ENCODE measurements at places on chromosomes 12 and 14.
A peak's percentile ranks its signal among the peaks of the same experiment; 100 is the strongest.

DNA sequence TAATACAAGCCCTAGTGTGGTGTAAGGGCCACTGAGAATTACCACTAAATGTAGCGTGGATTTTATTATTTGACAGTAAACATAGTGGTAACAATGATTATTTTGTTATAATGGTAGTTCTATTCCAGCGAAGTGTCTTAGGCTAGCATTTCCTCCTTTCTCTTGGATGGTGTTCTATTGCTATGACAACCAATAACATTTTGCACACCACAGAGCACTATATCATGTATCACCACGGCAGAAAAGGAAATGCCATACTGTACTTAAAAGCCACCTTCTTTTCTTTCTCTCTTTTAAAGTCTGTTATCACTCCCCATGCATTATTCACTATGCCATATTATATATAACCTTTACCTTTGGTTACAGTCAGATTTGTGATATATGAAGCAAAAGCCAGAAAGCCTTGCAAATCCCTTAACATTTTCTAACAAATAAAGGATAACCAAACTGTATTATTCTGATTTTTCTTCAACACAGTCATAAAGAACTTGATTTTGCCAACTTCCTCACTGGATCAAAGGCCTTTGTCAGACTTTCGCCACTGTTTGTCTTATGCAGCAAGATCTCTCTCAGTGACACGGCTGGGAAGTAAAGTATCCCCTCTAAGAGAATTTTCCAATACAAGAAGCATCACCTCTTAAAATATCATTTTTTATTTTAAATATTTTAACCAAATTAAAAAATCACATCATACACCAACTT lies 195.8 kb downstream of the FOXN3 start:
- 0 out of 2 replicates have a peak, but pooled peaks cover 8% of the 10 kb centered on the region for H3K36me3 ChIP-seq
- H3K27ac ChIP-seq, result no peak overlapping the region
- no peak overlapping the region for H3K4me3 ChIP-seq
- DNase-seq, result no peak

DNA sequence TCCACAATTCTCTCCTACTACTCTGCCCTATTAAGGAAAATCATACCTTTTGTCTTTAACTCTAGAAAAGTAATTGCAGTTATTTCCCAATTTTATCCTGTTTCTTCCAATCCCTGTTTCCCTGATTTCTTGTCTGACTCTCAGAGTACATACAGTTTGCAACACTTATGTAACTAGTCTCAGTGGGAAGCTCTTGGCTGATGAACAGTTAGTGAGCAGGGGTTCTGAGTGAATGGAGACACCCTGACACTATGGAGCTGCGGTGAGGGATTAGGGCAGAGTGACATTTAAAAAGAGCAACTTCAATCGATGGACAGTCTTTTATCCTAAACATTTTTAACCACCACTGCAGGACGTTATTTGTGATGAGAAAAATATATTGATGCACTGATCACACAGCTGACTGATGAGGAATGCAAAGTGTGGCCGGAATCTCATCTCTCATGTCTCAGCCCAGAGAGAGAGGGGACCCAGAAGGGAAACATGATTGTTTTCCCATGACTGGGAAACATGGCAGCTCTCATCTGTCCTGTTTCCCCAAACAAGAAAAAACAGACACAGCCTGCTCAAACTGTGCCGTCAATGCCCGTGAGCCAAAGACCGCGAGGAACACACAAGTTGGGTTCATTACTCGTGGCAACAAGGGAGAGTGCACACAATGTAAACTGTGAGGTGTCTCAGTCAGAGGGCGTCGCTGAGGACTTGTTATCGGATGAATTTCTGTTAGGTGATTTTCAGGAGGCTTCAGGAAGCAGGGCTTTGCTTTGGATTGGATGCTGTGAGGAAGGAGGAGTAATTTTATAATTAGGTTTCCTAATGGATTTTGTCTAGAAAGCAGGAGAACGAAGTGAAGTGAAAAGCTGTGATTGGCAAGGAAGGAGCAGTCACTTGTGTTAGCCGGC lies 5.2 kb upstream of the SLC6A13 start:
- no peak overlapping the region for H3K4me3 ChIP-seq
- no peak for DNase-seq
- no peaks in the 10 kb centered on the region for H3K27me3 ChIP-seq
- H3K27ac ChIP-seq, result no peak overlapping the region

- no peak overlapping the region for H3K27ac ChIP-seq
- no peak overlapping the region for H3K4me3 ChIP-seq
- no peaks in the 10 kb centered on the region for H3K36me3 ChIP-seq
- no peak for DNase-seq
- H3K4me1 ChIP-seq, result no peaks in the 10 kb centered on the region
Observed at GRCh38 chr12:25501549-25501948, 51.5 kb downstream of the LMNTD1 start.

DNA sequence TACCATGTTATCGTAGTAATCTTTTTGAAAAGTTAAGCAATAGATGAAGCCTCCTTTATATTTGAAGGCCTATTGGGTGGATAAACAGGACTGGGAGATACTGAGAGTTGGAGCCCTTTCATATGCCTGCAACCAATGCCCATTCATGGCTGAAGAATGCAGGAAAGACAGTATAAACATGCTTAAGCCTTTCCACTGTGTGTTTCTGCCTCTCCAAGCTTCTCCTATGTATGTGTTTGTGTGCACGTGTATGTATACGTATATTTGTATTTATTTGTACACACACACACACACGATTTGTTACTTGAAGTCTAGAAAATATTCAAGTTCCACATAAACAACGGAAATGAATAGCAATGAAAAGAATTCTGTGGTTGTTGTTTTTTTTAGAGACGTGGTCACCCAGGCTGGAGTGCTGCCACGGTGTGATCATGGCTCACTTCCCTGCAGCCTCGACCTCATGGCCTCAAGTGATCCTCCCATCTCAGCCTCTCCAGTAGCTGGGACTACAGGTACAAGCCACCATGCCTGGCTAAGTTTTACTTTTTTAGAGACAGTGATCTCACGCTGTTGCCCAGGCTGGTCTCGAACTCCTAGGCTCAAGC lies 1453.5 kb downstream of the AACS start:
- no peak for DNase-seq
- no peaks in the 10 kb centered on the region for H3K36me3 ChIP-seq
- H3K27me3 ChIP-seq, result no peaks in the 10 kb centered on the region
- H3K27ac ChIP-seq, result no peak overlapping the region

DNA sequence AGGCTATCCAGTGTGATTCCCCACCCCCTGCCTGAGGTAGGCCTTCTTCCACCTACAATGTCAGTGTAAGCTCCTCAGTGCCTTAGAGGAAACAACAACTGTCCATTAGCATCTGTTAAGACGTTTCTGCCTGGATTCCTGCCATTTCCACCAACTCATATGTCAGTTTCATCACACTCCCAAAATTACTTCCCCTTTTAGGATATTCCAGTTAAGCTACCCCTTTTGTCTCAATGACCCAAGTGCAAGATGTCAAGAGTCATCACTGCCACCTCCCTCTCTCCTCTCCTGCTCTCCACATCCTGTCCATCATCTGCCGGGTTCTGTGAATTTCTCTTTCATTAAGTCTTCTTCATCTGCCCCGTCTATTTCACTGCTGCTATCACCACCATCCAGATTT lies 189.4 kb downstream of the DPF3 start:
- H3K36me3 ChIP-seq, result no peaks in the 10 kb centered on the region
- H3K27me3 ChIP-seq, result no peaks in the 10 kb centered on the region
- H3K4me1 ChIP-seq, result peaks cover 4% of the 10 kb centered on the region
- H3K27ac ChIP-seq, result no peak overlapping the region
- no peak overlapping the region for H3K4me3 ChIP-seq

DNA sequence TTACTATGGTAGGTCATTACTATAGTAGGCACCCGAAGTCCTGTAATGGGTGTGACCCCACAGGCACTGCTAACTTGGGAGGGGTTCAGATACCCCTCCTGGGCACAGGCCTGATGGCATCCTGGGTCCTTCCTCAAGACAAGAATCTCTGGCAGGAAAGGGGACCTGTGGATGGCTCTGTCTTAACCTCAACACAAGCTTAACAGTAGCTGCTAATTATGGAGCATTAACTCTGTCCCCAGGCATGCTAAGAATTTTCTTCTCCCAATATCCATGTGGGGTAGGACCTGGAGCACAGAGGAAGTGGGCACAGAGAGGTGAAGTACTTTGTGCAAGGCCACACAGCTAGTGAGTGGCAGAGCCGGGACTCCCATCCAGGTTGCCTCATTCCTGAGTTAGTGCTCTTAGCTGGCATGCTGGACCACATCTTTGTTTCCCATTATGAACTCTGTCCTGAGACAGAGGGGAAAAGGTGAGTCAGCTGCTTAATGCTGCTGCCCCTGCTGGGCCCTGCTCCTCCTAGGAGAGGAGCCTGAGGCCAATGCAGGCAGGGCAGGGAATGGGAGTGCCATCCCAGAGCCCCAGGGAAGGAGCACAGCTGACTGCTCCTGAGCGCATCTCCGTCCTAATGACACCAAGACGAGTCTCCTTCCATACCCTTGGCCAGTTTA lies 32.1 kb downstream of the GALNT16 start:
- no peaks in the 10 kb centered on the region for H3K36me3 ChIP-seq
- peaks cover 5% of the 10 kb centered on the region for H3K4me1 ChIP-seq
- H3K4me3 ChIP-seq, result no peak overlapping the region
- H3K27me3 ChIP-seq, result no peaks in the 10 kb centered on the region
- peak; percentile 49 for DNase-seq

GRCh38 chr14:102760496-102761193 lies 16.6 kb upstream of the TRAF3 start:
- H3K27me3 ChIP-seq, result no peaks in the 10 kb centered on the region
- DNase-seq, result no peak
- no peak overlapping the region for H3K27ac ChIP-seq
- H3K36me3 ChIP-seq, result no peaks in the 10 kb centered on the region

GRCh38 chr14:100211366-100211765 lies 27.6 kb upstream of the YY1 start:
- no peaks in the 10 kb centered on the region for H3K36me3 ChIP-seq
- no peak overlapping the region for H3K4me3 ChIP-seq
- H3K27ac ChIP-seq, result no peak overlapping the region
- H3K27me3 ChIP-seq, result no peaks in the 10 kb centered on the region
- H3K4me1 ChIP-seq, result peaks cover 7% of the 10 kb centered on the region

- H3K27me3 ChIP-seq, result no peaks in the 10 kb centered on the region
- no peak overlapping the region for H3K27ac ChIP-seq
- no peak overlapping the region for H3K4me3 ChIP-seq
- H3K36me3 ChIP-seq, result no peaks in the 10 kb centered on the region
- no peak for DNase-seq
Observed at GRCh38 chr14:104429291-104429861, 150.2 kb upstream of the C14orf180 start.

Data from H1 (cell line).